ENCODE measurements at places on chromosomes 12 and 14.
A peak's percentile ranks its signal among the peaks of the same experiment; 100 is the strongest.

- DNase-seq = no peak
Observed at GRCh38 chr14:94904636-94905035, 134.7 kb upstream of the GSC start.

DNA sequence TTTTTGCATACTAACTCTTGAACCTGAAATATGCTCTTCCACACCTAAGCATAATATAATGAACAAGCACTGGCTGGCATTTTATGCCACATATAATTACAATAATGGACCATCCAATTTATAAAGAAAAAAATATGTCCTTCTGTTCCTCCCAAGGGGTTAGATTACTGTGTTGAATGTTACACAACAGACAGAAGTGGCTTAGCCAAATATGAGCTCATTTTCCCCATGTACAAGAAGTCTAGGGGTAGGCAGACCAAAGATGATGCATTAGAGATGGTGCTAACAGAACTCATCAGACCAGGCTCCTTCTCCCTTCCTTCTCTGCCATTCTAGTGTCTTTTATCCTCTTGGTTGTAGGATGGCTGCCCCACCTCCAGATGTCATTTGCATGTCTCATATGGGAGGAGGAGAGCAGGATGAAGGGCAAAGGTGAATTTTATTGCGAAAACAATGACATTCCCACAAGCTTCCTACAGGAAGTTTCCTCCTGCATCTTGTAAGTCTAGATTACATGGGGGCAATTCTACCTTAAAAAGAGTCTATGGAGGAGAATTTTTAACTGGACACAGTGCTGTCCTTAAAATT is 43.9 kb upstream of the SLC2A13 start:
- no peak for DNase-seq

- peak; percentile 60 for DNase-seq
Observed at GRCh38 chr14:55707365-55707804, 127.4 kb downstream of the KTN1 start.

GRCh38 chr14:32426028-32426427 is 96.9 kb downstream of the AKAP6 start:
- DNase-seq = peak; percentile 61

DNA sequence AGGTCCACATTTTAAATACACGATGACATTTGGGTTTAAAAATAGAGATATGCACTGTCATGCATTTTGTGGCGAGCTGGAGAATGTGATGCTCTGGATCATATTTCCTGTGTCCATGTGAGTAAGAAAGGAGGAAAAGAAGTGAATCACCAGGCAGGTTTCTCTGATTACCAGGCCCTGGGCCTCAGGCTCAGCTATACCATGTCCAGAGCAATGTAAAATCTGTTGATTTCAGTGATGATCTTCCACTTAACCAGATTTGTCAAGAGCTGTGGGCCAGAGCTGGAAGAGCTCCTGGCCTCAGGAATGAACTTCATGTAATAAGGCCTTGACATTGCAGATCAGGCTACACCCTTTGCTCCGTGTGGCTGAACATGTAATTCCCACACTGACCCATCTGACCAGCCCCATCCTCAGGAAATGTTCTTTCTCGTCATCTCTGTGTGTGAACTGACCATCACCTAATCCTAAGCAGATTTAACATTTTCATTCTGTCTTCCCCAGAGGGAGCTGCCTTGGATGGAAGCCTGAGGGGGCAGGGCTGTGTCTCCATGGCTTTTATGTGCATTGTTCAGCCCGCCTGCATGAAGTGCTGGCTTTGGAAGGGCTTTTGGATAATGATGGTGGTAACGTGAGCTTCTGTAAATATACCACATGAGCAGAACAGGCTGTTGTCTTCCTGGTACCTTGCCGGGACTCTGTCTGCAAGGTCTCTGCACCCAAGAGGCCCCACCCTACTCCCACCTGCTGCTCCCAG is 54.5 kb downstream of the CRACR2A start:
- DNase-seq = peak; percentile 97

GRCh38 chr12:13981296-13981962 is at the start of gene GRIN2B:
Gene GRIN2B (minus strand): TSS chr12:13981602. CDS start chr12:13866208, 115,394 bp downstream.
- DNase-seq = no peak

DNA sequence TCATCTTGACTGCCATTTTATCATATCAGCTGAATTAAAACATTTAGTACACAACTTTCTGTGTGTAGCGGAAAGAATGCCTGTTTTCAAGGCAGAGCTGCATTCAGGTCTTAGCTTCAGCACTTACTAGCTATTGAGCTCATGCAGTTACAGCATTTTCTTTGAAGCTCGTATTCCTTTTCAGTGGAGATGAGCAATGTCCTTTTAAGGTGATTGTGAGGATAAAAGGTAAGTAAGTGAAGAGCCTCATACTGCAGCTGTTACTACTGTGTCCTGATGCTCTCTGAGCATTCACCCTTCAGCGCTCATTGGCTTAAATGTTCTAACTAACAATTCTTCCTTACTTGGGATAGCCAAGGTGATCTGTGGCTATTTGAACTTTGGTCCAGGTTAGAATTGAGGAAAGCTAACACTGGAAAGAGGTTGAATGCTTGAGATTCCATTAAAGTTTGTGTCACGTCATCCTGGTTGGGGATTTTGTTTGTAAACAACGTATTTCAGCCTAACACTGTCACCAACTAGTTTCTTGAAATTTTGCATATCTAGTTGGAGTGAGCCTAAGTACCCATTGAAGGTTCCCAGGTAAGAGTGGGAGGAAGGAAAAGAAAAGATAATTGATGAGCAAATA is 71.4 kb downstream of the PAPOLA start:
- DNase-seq = no peak

GRCh38 chr12:1877169-1877878 is 41.1 kb downstream of the CACNA2D4 start:
- no peak for DNase-seq

GRCh38 chr12:60169904-60170303 is 574.1 kb downstream of the SLC16A7 start:
- DNase-seq = no peak

- no peak for DNase-seq
Observed at GRCh38 chr12:30914986-30915591, 11.5 kb upstream of the TSPAN11 start.

- no peak for DNase-seq
Observed at GRCh38 chr14:95472819-95473251, 43.6 kb downstream of the SYNE3 start.

DNA sequence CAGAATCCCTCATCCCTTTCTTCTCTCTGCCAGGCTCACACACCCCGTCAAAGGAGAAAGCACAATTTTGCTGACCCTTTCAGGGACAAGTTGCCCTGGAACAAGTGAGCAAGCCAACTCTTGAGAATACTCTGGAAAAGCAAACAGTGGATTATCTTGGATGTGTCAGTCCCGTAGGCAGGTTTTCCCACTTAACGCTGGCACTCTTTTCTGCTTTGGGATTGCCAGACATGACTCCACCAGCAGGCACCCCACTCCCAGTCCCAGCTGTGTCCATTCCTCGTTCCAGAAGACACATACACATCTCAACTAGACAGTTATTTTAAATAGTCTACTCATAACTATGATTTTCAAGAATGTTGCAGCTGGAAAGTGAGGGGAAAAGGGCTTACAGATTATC is 145.5 kb upstream of the CDKN3 start:
- no peak for DNase-seq

- no peak for DNase-seq
Observed at GRCh38 chr14:63848890-63849289, 3.9 kb upstream of the SYNE2 start.

- no peak for DNase-seq
Observed at GRCh38 chr12:55733858-55734257, 5.0 kb upstream of the CD63 start.

- no peak for DNase-seq
Observed at GRCh38 chr12:119803381-119803791, 73.7 kb downstream of the CIT start.

Measured in DMS153 (cell line).